Natural killer cell (primary cell): ENCODE measurements at places on chromosomes 3 and 15. TPM values are rescaled to one million over a fixed set of nuclear protein-coding genes. Genes with fewer than 3 reads are reported as not detected.

The ZNF502 gene
- total RNA-seq: 7.0 TPM

GRCh38 chr3:152200476-152201420 is 68.0 kb upstream of the MBNL1 start:
- peak; percentile 62 for DNase-seq

GRCh38 chr3:117355566-117355965 is 646.0 kb downstream of the TUSC7 start:
- DNase-seq: no peak

GRCh38 chr15:59039225-59039624 is 51.8 kb downstream of the RNF111 start:
- DNase-seq: no peak

The CNBP gene
- total RNA-seq: 211 TPM
